ENCODE measurements at places on chromosomes 6 and 20. TPM values are rescaled to one million over a fixed set of nuclear protein-coding genes. Genes with fewer than 3 reads are reported as not detected.

Gene MCCD1
- not detected for total RNA-seq

Gene TBX18
- 11.8 TPM for total RNA-seq

Gene LGSN
- total RNA-seq, result not detected

Gene NKX2-2
- 0.41 TPM for total RNA-seq

Gene PM20D2
- total RNA-seq, result 11.9 TPM

Gene CMTR1
- 30.1 TPM for total RNA-seq

Gene AGPAT4
- total RNA-seq, result 2.1 TPM

Gene CTAGE9
- not detected for total RNA-seq

Gene SAMD10
- total RNA-seq, result 1.9 TPM

Gene FKBP1C
- 0.11 TPM for total RNA-seq

Gene AKAP12
- 126 TPM for total RNA-seq

Gene TNNC2
- total RNA-seq, result 1.7 TPM

Gene PTCRA
- total RNA-seq, result not detected

Gene PLTP
- total RNA-seq, result 78.4 TPM

Gene HMGCLL1
- 0.26 TPM for total RNA-seq

Gene DCDC2
- not detected for total RNA-seq

Gene ECT2L
- not detected for total RNA-seq

Gene CRIP3
- total RNA-seq, result not detected

Gene STMND1
- not detected for total RNA-seq

Gene ADTRP
- total RNA-seq, result 1.1 TPM

Gene C6orf89
- total RNA-seq, result 17.6 TPM

Gene DPPA5
- not detected for total RNA-seq

Gene PARD6B
- total RNA-seq, result 2.4 TPM

Gene LST1
- total RNA-seq, result not detected

Gene CALHM6
- total RNA-seq, result 0.82 TPM

Gene GPX5
- total RNA-seq, result not detected

Gene ACTL10
- 9.6 TPM for total RNA-seq

Gene SIRPA
- total RNA-seq, result 6.8 TPM

Gene PDE10A
- total RNA-seq, result 66.4 TPM

Gene FITM2
- total RNA-seq, result 7.8 TPM

Gene SLC32A1
- not detected for total RNA-seq

Gene CD40
- total RNA-seq, result 5.4 TPM

Gene COL21A1
- total RNA-seq, result 0.13 TPM

Gene RSPO3
- not detected for total RNA-seq

Gene DUSP15
- total RNA-seq, result 3.1 TPM

Gene TGM2
- total RNA-seq, result 168 TPM

Gene SPEF1
- 1.0 TPM for total RNA-seq

Gene HLA-DRA
- 285 TPM for total RNA-seq

Gene RNF114
- 95.4 TPM for total RNA-seq

Gene SNX21
- total RNA-seq, result 89.5 TPM

Gene DEFB124
- not detected for total RNA-seq

Gene ADIG
- total RNA-seq, result not detected

Gene TFAP2D
- not detected for total RNA-seq

Gene EYS
- total RNA-seq, result 1.8 TPM

Gene SNAP25
- total RNA-seq, result 0.34 TPM

Gene NEDD9
- total RNA-seq, result 13.5 TPM

Gene BPIFB2
- not detected for total RNA-seq

Gene MAP1LC3A
- total RNA-seq, result 39.9 TPM

Gene SIRPG
- total RNA-seq, result not detected

Gene TFAP2B
- total RNA-seq, result 8.9 TPM

Gene RAMACL
- total RNA-seq, result 0.66 TPM

Gene GHRH
- total RNA-seq, result not detected

Gene TMEM151B
- 0.03 TPM for total RNA-seq
